ENCODE measurements at places on chromosomes 5 and 9.
A peak's percentile ranks its signal among the peaks of the same experiment; 100 is the strongest.

- DNase-seq: no peak
These were observed 716.4 kb downstream of the SEMA5A start for GRCh38 chr5:8829323-8830029.

DNA sequence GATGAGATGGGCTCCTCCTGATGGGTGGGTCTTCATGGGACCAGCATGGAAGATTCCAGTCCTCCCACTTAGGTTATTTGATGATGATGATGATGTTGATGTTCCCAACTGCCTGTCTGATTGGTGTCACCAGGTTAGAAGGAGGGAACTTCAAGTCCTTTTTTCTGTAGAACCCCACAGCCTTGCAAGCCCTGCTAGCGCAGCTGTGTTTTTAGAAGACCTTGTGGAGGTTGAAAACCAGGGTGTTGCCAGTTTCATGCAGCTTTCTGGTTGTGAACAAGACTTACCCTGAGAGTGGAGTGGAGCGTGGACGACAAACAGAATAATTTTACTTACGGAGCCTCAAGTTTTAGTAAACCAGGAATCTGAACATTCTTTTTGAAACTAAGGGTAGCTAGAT is 83.0 kb downstream of the TRIO start:
- no peak for DNase-seq

GRCh38 chr5:921456-922435 is 29.1 kb downstream of the TRIP13 start:
- no peak for DNase-seq

DNA sequence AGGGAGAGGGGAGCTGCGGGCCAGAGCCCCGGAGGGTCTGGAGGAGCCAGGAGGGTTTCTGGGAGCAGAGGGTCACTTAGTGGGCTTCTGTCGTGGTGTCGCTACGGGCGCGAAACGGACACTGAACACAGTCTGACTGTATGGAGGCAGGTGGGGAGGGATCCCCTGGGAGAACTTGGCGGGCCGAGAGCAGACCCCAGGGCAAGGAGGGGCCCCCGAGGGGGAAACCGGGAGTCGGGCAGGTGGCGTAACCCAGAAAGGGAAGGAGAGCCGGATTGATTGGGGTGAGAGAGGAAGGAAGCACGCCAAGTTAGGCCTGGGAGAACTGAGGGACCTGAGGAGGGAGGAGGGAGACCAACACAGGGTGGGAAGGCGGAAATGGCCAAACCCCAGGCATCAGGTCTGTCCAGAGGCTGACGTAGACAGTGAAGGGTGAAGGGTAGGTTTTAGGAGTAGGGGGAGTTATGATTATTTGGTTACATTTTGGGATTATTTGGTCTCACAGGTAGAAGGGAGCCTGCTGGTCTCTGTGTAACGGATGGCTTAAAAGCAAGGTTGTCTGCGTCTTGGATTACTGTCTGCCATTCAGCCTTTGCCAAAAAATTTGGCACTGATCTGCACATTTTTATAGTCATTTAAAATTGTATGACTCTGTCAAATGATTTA is 3.3 kb upstream of the MSMP start:
- no peak for DNase-seq

DNA sequence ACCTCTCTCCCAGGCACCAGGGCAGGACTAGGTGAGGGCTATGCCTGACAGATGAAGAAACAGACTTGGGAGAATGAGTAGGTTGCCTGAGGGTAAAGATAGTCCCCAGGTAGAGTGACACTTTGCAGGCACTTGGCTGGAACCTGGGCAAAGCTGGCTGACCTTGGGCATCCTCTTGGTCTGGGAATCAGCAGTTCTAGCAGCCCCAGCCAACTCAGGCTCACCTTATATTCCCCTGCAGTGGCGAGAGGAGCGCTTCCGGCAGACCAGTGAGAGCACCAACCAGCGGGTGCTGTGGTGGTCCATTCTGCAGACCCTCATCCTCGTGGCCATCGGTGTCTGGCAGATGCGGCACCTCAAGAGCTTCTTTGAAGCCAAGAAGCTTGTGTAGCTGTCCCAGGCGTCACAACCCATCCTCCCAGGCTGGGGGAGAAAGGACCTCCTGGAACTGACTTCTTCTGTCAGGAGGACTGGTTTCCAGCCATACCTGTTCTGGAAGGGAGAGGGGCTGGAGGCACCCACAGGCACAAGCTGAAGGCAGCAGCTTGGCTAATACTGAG is 3.1 kb downstream of the TMED9 start:
- no peak for DNase-seq

DNA sequence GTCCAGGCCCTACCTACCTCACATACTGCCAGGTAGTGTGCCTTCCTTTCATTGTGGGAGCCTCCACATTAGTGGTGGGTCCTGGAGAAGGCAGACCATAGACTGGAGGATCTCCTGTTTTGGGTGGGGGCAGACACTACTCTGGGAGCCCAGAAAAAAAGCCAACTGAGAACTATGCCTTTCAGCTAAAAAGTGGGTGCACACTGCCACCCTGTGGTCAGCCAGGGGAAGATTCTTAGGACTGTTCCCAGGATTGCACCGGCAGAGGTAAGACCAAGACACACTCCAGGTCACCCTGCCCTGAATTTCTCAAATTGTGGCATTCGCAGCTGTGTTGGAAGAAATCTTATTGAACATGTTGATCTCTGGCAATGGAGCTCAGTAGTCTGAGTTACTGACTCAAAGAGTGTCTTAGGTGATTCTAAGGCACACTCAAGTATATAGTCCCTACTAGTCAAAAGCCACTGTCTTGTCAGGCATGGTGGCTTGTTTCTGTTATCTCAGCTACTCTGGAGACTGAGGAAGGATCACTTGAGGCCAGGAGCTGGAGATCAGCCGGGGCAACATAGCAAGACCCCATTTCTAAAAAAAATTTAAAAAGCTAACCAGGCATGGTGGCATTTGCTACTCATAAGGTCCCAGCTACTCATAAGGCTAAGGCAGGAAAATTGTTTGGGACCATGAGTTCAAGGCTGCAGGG is 3.6 kb downstream of the SIGMAR1 start:
- peak; percentile 8 for DNase-seq

DNA sequence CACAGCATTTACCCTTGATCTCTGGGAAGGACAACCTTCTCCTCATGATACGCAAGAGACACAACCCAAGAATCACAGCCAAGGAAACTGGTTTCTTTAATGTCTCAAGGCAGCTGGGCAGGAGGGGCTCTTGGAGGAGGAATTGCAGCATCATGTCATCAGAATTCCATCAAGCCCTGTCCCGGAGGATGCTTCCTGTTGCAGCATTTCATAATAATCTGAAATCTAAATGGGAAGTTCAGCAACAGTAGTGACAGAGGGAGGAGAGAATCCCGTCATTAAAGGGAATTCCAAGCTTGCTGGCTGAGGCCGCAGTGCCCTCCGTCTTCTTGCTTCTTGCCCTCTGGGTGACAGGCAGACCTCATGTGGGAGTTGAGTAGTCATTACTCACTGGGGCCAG is 192.7 kb downstream of the TENT4A start:
- no peak for DNase-seq

DNA sequence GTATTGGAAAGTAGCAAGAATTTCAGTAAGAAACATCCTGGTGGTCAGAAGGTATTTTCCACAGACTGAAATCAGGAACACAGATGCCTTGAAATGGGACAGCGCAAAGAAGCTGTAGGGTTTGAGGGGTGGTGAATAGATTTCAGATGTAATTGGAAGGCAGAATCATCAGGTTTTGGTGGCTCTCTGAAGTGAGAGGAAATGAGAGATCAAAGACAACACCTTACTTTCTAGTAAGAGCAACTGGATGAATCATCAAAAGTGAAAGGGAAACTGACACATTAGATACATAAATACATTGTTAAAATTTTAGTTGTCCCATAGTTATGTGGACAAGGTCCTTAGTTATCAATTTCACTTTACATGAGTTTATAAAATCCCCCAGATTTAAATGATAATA is 188.2 kb upstream of the SLC27A6 start:
- DNase-seq: no peak

GRCh38 chr5:52269401-52269800 is 518.3 kb upstream of the ITGA1 start:
- no peak for DNase-seq

DNA sequence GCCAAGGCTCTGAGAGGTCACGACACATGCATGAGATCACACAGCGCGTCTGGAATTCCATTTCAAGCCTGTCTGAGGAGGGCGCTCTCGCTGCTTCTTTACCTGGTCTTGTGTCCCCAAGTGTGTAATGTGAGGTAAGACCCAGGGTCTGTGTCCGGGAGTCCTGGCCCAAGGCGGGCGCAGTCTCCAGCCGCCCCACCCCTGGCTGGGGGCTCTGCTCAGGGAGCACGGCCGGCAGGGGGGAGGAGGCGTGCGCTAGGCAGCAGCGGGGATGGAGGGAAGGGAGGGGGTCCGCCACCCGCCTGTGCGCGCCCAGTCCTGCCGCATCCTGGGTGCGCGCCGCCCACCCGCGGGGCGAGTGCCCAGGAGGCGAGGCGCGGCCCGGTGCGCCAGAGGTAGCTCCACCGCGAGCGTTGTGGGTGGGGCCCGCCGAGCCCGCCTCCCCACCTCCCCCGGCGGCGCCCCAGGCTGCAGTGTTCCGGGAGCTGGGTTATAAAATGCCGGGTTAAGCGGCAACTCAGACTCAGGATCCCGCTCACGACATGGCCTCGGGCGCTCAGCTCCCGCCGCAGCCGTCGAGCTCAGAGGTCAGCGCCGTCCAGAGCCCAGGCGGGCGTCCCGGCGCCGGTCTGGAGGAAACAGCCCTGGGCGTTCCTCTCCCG is at the start of gene CCNI2:
TSS of gene CCNI2 (plus strand) at position 473 of the 662 bp plus-strand sequence. CDS start at position 543, 70 bp downstream.
- DNase-seq: no peak

- DNase-seq: no peak
These were observed 58.7 kb upstream of the ERBIN start for GRCh38 chr5:65867542-65868195.

DNA sequence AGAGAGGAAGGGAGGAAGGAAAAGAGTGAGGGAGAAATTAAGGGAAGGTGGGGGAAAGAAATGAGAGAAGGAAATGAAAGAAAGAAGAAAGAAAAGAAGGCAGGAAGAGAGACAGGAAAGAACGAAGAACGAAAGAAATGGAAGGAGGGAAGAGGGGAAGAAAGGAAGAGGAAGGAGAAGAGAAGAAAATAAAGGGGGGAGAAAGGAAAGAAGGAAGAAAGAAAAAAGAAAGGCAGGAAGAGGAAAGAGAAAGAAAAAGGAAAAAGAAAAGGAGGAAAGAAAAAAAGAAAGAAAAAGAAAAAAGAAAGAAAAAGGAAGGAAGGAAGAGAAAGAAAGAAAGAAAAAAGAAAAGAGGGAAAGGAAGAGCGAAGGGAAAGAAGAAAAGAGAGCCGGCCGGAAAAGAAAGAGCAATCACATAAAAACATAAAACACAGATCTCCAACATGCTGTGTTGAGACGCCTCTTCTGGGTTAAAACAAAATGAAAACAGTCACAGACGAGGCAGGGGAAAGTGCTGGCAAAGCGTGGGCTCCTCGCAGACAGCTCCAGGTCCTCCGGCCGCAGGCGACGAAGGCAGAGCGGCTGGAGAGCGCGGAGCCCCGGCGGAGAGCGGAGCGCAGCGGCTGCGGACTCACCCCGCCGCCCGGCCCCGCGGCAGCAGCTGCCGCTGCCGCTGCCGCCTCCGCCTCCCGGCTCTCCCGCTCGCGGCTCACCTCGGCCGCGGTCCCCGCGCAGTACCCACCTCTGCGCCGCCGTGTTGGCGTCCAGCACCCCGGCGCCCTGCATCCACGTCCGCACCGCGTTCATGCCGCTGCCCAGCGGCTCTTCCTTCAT is 896 bp downstream of the EBF1 start:
- no peak for DNase-seq

DNA sequence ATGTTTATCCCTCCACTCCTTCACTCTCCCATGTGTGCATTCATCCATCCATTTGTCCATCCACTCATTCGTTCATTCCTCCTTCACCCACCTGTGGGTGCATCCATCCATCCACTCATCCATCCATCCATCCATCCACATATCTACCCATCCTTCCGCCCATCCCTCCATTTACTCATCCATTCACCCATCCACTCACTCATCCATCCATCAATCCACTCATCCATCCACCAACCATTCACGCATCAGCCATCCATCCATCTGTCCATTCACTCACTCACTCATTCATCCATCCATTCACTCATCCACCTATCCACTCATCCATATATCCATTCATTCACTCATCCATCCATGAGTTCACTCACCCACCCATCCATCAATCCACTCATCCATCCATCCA is 7.3 kb downstream of the SLC9A3 start:
- no peak for DNase-seq

- DNase-seq: no peak
These were observed 64.9 kb upstream of the ECM2 start for GRCh38 chr9:92600462-92601261.

DNA sequence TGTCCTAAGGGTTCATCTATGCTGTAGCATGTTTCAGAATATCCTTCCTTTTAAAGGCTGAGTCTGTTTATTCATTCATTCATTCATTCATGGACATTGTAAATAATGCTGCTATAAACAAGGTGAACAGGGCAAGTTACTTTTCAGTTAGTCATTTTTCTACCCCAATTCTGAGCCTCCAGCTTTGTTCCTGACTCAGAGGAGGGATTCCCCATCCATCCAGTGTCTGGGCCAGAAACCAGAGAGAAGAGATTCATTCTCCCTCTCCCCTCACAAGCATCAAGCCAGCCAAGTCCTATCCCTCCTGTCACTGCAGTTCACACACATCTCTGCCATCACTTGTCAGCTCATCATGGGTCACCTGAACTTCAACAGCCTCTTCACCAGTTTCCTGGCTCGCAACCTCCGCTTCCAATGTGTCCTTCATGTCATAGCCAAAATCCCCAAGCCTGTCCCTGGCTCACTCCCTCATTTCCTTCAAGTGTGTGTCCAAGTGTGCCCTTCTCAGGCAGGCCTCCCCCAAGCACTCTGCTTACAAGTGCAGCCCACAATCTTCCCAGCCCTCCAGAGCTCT is 203.0 kb downstream of the TTLL11 start:
- no peak for DNase-seq

DNA sequence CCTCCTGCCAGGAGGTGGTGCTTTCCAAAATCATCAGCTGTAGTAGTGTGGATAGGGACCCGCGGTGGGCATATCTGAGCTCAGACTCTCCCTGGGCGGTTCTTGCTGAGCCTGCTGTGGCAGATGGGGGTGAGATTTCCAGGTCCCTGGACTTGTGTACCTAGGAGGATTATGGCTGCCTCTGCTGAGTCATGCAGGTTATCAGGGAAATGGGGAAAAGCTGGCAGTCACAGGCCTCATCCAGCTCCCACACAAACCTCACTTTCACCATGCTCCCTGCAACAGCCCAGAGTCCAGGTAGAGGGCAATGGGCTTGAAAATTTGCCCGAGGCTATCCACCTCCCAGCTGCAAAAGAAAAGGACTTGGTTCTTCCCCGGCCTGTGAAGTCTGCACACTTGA is 23.4 kb upstream of the MAMDC2 start:
- DNase-seq: no peak

GRCh38 chr9:78324682-78325081 is 27.8 kb downstream of the PSAT1 start:
- no peak for DNase-seq

GRCh38 chr5:5278815-5279381 is 138.8 kb downstream of the ADAMTS16 start:
- no peak for DNase-seq

Measured in NCI-H187 treated with DMSO at 0.1 percent for 48 hours (cell line).